ENCODE measurements at places on chromosomes 2 and 18. TPM values are rescaled to one million over a fixed set of nuclear protein-coding genes. Genes with fewer than 3 reads are reported as not detected.

NYAP2 gene
- total RNA-seq: not detected

POTEC gene
- not detected for total RNA-seq

COL5A2 gene
- total RNA-seq: 21.5 TPM

DSG1 gene
- not detected for total RNA-seq

KCNK3 gene
- 0.79 TPM for total RNA-seq

PARD3B gene
- total RNA-seq: 30.5 TPM

LANCL1 gene
- total RNA-seq: 25.2 TPM

COL3A1 gene
- 154 TPM for total RNA-seq

CROCC2 gene
- total RNA-seq: not detected

CELF4 gene
- total RNA-seq: 0.85 TPM

TCF7L1 gene
- 3.9 TPM for total RNA-seq

CDK15 gene
- total RNA-seq: 0.24 TPM

PCBP1 gene
- total RNA-seq: 263 TPM

TFCP2L1 gene
- total RNA-seq: 149 TPM

ALK gene
- total RNA-seq: 0.06 TPM

THSD7B gene
- total RNA-seq: not detected

OR6B2 gene
- total RNA-seq: not detected

GALNT13 gene
- 0.50 TPM for total RNA-seq

ARHGAP25 gene
- total RNA-seq: 7.0 TPM

HOXD12 gene
- not detected for total RNA-seq

TSPYL6 gene
- total RNA-seq: not detected

Measured in left colon (tissue), 2 donors.